ENCODE measurements at places on chromosomes 7 and 10.

DNA sequence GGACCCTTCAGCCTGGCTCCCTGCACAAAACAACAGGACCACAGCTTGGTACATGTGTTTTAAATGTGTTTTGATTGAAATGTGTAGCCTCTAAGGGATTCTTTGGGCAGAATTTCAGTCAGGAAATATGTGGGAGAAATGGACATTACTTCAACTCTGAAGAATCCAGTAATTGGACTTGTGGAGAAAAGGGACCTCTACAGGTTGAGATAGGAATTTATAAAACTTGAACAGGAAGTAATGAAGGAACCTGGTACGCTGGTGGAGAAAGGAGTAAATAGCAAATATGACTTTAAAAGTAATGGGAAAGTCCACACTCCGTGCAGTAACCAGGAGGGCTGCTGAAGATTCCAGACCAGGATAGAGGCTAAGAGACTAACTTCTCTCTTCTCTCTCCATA is 220.5 kb downstream of the LHFPL3 start:
- DNase-seq = no peak

DNA sequence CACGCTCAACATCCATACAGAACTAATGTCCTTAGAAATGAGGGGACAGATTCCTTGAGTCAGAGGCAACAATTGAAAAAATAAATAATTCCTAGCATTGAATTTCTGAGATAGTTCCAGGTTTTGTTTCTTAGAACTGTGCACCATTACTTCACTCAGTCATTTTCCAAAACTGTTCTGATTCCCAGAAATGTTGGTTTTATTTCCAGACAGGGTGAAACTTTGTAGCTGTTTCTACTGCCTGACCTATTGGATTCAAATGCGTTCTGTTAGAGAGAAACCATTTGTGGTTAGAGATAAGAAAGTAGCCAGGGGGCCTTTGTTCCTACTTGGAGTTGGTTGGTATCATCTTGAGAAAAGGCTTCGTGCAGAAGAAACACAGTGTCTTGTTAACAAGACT is 8.1 kb upstream of the DEPP1 start:
- DNase-seq = no peak

DNA sequence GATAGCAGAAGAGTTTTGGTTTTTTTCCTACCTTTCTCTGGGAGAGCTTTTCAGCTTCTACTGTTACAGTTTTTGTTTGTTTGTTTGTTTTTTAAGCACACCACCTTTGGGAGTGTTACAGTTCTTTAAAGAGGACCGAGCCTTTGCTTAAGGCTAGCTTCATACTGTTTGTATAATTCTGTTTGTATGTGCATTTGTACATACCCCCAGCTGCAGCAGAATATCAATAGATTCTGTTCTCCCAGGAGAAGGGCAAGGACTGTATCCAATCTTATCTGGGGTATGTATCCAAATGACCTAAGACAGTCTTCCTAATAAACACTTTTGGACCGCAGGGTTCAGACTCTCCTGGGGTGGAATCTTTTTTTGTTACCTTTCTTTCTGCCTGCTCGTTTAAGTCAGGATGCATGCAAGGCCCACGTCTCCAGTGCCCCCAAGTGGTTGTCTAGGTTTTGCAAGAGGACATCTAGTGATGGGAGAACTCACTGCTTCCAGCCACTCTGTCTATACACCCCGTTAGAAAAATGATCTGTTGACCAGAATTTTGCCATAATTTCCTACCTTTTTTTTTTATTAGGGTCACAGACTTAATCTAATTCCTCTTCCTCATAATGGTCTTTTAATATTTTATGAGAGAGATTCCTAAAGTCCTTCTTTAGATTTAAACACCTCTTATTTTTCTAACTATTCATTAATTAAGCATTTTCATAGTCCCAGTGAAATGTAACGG is 23.9 kb downstream of the NRF1 start:
- DNase-seq = peak; percentile 56

DNA sequence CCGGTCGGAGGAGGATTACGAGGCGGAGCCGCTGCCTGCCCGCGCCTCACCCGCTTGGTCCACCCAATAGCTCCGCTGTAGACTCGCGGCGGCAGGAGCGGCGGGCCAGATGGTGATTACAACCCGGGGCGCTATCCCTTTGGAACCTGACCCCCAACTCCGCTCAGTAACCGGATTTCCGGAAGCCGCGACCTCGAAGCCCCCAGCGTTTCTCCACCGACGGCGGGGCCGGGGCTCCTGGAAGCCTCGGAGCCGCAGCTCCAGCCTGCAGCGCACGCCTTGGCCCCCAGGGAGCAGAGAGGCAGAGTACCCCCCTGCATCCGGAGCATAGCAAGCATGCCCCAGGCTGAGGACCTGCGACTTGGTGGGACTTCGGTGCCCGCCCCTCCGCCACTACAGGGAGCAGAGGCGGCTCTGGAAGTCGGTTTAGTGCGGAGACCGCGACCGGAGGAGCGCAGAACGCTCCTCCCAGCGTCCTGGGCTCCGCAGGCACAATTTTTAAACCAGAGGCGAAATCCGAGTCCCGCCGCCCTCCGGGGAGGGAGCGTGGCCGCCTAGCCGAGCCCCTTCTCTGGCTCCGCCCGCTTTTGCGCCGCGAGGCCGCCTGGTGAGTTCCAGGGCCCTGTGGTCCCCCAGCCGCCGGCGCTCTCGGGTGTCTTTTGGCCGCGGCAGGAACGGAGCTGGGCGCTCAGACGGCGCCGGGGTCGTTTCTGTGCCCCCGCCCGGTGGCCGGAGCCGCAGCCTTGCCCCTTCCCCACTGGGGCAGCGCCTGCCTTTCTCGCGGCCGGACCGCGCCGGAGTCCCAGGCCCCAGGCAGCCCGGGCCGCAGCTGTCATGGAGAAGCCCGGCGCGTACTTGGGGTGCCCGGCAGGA is 28.2 kb upstream of the BMS1 start:
- peak; percentile 64 for DNase-seq

DNA sequence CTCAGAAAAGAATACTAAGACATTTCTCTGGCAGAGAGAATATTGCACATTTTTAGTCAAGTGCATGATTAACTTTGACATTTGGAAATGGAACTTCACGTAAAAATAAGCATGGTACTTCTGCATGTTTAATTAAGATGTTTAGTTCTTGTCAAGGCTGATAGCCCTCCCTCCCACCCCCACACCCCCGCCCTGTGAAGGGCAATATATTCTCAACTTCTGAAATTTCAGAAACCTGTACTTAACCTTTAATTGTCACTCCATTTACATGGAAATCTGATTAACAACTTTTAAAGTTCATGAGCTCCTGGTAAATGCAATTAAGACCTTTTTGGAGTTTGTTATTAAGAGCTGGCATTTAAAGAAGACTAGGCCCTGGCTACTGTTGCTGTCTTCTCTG is 205.8 kb downstream of the EXOC4 start:
- no peak for DNase-seq

- DNase-seq = no peak
Observed at GRCh38 chr10:88858491-88858890, 6.8 kb upstream of the ANKRD22 start.

DNA sequence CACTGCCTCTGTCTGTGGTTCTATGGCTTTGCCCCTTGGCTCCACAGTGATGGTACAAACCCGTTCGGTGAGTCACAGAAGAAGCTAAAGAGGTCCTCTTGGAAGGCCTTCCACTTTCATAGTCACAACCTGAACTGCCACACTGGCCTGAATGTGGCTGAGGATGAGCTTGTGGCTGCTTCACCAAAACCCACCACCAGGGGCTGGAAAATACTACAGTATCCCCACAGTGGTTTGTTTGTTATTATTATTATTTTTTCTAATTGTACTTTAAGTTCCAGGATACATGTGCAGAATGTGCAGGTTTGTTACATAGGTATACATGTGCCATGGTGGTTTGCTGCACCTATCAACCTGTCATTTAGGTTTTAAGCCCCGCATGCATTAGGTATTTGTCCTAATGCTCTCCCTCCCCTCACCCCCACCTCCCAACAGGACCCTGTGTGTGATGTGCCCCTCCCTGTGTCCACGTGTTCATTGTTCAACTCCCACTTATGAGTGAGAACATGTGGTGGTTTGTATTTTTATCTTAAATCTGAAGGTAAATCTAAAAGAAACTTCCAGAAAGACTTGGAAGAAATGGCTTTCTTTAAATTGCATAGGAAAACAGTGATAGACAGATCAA is 160.8 kb upstream of the NPSR1 start:
- peak; percentile 15 for DNase-seq

DNA sequence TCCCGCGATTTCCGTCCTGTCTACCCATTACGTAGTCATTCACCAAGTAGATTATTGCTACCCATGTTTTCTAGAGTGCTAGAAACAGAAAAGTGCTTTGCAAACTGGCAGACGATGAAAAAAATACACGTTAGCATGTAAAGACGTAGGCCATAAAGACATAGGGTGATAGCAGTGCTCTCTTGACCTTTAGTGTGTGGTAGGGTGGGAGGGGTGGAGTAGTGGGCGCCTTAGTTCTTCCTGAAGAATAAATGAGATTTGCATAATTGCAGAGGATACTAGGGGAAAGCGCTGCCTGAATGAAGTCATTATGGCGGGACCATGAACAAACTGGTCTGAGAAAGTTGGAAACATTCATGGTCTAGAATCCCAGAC is 948 bp downstream of the ZNF485 start:
- DNase-seq = no peak

GRCh38 chr7:114922026-114922651 is at the start of gene MDFIC:
Gene MDFIC, plus strand, starts transcription at chr7:114922094. Its CDS starts 940 bp downstream, at chr7:114923034.
- DNase-seq = peak; percentile 66

DNA sequence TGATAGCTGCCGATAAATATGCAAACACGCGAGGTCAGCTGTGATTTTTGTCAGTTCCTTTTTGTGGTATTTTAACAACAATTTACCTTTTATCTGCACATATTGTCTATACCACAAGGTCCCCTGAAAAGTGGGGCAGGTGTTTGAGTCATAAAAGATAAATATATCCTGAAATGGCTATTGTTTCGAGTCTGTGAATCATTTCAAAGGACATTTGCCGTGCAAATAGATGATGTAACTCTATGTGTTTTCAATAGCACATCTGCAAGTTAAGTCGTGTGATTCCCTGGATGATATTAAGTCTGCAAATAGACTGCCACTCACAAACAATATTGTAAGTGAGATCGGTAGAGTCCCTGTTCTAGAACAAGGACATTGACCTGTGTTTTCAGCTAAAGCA is 193.0 kb upstream of the PITRM1 start:
- no peak for DNase-seq

DNA sequence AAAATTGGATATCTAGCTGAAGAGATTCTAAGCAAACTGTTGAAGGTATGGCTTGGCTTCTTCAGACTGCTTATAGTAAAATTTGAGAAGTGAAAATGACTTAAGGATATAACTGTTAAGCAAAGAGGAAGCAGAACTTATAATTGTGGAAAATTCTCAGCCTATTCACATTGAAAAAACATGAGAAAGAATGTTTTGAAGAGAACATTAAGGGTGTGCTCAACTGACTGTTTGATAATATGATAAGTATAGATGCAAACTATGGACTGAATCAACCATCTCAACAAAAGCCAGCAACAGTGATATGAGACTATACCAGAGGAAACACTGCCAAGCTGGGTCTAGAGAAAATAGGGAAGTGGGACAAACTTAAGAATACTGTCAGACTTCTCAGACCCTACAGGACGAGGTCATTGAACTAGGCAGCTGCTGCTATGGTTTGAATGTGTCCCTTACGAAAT is 133.1 kb upstream of the PPP1R3A start:
- DNase-seq = no peak

DNA sequence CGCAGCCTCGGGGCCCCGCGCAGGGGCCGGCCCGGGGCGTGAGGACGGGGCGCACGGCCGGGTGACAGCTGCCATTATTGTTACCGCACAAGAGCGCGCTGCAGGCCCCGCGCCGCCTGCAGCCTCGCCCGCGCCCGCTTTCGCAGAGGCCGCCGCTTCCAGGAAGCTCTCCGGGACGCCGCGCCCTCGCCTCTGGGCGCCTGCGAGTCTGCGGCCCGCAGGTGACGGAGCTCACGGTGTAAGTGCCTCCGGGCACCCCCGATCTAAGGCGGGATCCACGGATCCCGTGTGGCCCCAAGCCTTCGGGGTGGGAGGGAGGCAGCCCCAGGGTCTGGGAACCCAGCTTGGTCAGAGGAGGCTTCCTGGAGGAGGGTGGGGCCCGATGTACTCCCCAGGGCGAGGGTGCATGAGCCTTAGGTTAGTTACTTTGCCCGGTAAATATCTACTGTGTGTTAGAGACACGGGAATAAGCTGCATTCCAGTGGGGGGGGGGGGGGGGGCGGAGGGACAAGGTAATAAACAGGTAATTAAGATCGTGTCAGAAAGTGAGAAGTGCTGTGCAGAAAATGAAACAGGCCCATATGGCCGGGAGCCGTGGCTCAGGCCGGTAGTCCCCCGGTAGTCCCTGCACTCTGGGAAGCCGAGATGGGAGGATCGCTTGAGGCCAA is 638 bp downstream of the IQCE start:
- no peak for DNase-seq

GRCh38 chr10:118035354-118036005 is 11.3 kb downstream of the RAB11FIP2 start:
- no peak for DNase-seq

- DNase-seq = no peak
Observed at GRCh38 chr7:25669281-25669781, 441.0 kb upstream of the NPVF start.

GRCh38 chr10:122251459-122252255 is 19.4 kb upstream of the BTBD16 start:
- no peak for DNase-seq

DNA sequence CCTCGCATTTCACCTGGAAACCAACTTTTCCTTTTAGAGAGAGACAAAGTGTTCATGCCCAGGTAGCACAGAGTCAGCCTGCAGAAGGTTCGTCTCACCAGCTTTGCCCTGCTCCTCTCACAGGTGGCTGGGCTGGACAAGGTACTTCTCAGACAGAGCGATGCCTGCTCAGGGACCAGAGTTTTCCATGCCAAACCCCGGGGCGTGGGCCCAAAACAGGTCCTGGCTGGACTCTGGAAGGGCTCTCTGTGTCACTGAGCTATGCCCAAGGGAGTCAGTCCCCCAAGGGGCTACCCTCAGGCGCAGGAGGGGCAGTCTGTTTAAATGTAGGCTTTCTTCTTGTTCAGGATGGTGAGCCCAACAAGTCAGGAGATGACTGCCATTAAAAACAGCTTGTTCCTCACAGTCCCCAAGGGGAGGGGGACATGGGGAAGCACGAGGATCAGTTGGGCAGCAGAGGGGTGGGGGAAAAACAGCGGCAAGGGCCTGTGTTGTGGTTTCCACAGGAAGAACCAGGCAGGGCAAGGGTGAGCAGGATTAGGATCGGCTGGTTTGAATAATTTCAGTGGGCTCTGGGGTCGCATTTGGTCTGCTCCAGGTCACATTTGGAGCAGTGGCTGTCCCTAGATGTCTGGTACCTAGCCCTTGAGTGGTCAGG is 55.5 kb upstream of the FIGNL1 start:
- DNase-seq = no peak

DNA sequence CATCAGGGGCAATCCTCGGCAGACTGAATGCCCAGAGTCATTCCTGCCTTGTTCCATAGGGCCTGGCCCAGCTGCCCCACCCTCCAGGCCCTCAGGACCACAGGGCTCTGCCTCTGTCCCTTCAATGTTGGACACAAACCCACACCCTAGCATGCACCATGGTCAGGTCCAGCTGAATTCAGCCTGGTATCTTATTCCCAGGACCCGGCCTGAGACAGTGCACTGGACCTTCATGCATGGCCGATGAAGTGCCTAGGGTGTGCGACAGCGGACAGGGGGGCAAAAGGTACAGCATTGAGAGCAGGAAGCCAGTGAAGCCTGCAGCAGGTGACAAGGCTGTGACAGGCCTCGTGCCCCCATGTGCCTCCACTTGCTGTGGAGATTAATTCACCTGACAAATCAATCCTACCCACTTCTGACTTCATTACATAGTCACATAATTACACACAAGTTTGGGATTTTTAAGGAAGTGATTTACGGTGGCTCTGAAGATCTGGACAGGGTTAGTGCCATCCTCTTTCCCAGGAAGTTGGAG is 261.9 kb downstream of the GRID1 start:
- peak; percentile 27 for DNase-seq

GRCh38 chr7:15558756-15559155 is 3.1 kb downstream of the AGMO start:
- DNase-seq = no peak

All from nephron progenitor cell (in vitro differentiated cells).